ENCODE measurements at places on chromosomes 4 and X.

GRCh38 chr4:110245577-110245976, 47.2 kb upstream of the ELOVL6 start:
- no peak for DNase-seq

GRCh38 chr4:19164334-19164733, 1087.4 kb upstream of the SLIT2 start:
- DNase-seq: no peak

- DNase-seq: no peak
These were observed 44.8 kb upstream of the CBR4 start for GRCh38 chr4:169054879-169055278.

- peak; percentile 53 for DNase-seq
These were observed 151.8 kb downstream of the SLC7A11 start for GRCh38 chr4:138090150-138090917.

GRCh38 chrX:123923211-123923610, 38.3 kb upstream of the STAG2 start:
- no peak for DNase-seq

DNA sequence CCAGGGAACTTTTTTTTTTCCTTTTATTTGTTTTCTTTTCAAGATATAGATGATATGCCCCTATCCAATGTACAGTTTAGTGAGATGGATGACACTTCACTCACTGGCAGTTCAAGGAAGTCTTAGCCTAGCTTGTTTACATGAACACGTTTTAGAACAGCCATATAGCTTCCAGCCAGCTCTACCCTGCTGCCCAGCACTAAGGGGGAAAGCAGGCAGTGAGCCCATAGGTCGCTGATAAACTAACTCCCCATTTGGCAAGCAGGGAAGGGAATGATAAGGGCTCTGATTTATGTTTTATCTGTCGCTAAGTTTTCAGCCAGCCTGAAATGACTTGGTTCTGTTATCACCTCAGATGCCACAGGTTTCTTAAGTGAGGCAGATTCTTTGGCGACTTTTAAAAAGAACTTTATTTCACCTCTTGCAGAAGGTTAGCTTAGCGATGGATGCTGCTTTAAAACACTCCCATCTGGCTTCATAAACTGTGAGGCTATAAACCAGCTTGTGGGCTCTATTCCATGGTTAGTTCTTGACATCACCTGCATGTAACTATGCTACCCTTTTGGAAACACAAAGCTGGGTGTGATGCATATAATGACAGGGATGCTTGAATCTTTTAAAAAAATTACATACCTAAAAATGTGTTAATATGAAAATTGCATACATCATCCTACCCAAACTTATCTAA, 348.4 kb downstream of the FBXO8 start:
- no peak for DNase-seq

DNA sequence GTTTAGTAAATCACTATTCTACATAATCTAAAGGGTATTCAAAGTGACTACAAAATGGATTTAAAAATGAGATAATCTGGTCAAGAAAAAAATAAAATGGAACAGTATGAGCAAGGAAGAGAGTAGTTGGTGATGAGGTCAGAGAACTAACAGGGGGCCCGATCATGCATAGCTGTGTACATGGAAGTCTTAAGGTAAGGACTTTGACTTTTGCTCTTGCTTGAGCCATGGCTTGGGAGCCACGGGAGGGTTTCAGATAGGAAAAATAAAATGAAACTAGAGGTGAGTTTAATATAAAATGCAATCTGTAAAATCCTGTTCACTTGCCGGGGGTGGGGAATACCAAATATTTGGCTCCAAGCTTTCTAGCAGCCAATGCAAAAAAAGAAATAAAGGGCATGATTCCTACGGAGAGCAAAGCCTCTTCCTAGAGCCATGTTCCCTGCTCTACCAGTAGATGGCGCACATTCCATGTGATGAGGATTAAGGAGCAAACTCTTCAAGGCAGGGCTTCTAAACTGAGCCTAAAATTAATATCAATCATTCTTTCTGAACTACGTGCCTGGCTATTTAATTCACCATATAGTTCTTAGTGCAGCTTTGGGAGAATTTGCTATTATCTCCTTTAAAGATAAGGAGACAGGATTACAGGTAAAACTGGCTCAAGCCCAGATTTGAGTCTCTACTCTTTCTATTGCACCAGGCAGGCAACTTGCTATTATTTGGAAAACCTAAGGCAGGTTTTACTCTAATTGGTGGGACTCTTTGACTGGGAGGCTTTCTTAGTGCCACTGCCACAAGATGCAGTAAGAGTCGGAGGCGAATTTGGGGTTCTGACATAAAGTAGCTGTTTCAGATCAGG, 6.8 kb upstream of the CLCN5 start:
- peak; percentile 21 for DNase-seq

GRCh38 chr4:54400802-54401201, 171.7 kb downstream of the PDGFRA start:
- no peak for DNase-seq

DNA sequence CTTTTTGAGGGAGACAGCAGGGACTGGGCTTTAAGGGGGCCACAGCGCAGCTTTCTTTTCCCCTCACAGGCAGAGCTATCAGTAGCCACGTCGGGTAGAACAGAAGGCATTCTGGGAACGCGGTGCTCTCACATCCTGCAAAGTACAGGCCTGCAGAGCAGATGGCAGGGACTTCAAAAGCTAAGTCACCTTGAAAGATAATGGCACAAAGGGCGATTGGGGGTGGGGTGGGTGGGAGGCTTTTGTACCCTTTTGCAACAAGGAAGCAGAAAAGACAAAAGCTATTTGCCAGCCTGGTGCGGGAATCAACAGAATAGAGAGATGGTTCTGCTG, 93.9 kb downstream of the PHKA2 start:
- DNase-seq: no peak

DNA sequence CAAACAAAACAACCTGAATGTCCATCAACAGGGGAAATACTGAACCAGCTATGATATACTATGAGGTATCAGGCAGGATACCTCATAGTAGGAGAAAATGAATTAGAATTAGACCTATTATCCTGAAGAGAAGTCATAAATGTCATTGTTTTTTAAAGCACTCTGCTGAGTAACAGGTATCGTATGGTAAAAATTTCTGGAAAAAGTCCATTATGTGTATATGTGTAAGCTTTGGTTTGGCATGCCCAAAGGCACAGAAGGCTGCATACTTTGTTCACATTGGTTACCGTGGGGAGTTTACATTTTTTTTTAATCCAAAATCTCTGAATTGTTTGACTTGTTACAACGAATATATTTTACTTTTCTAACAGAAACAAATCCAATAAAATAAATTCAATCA, 70.5 kb downstream of the RPS3A start:
- no peak for DNase-seq

Data from DMS 273 treated with DMSO at 0.1 percent for 48 hours (cell line).